T-helper 2 cell treated with Interferon-gamma antibody and Interleukin-4, amounts not matched to agents 5 μg/mL and 100 μg/mL, for 36 hours (primary cell): ENCODE measurements at places on chromosomes 7 and 10.

DNA sequence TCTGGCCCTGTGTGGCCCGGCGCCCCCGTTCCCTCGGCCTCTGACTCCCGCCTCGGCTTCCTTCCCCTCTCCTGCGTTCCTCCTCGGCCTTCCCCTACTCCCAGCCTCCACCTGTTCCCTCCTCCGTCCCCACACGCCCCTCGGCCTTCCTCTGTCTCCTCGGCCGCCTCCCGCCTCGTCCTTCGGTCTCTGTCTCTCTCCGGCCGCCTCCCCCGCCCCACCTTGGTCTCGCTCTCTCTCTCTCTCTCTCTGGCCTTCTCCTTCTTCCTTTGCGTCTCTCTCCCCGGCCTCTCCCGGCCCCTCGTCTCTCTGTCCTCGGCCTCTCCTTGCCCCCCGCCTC is 588 bp downstream of the GET4 start:
- H3K4me1 ChIP-seq, result peaks cover 16% of the 10 kb centered on the region
- no peak for DNase-seq
- peaks cover 15% of the 10 kb centered on the region for H3K36me3 ChIP-seq

DNA sequence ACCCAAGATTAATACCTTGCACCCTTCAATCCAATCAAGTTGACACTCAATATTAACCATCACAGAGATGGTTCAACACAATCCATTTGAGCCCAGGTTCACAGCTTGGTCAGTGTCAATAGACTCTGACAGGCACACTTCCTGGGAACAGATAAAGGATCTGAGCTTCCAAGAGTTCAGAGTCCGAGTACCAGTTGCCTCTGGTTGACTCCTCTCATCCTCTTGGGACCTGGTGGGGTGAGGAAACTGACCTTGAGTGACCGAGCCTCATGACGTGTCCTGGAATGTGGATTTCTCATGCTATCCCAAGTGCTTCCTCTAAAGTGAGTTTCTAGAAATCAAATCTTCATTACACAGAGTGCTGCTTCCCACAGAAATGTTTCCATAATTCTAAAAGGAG is 162.0 kb downstream of the CYP26A1 start:
- H3K27ac ChIP-seq, result no peak overlapping the region
- DNase-seq, result no peak
- H3K4me3 ChIP-seq, result no peak overlapping the region
- no peaks in the 10 kb centered on the region for H3K36me3 ChIP-seq
- H3K27me3 ChIP-seq, result peaks cover 4% of the 10 kb centered on the region

GRCh38 chr7:120947980-120948379 is 2.6 kb upstream of the ING3 start:
- no peak overlapping the region for H3K27ac ChIP-seq
- peaks cover 27% of the 10 kb centered on the region for H3K27me3 ChIP-seq
- DNase-seq, result no peak
- no peak overlapping the region for H3K4me3 ChIP-seq
- H3K4me1 ChIP-seq, result peaks cover 18% of the 10 kb centered on the region

DNA sequence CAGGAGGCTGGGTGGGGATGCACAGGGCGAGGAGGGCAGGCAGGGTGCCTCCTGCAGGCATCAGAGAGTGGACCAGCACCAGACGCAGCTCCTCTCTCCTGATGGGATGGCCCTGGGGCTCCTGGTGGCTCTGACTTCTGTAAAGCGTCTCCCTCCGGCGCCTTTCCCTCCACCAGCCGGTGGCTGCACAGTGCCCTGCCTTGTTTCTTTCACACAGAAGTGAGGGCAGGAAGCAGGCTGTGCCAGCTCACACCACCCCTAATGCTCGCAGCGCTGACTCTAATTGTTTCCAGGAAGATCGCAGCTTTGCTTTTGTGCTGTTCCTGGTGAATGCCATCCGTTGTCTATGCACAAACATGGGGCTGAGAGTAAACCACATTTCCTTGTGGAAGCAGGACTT is 152.3 kb upstream of the LANCL2 start:
- DNase-seq, result no peak
- H3K27me3 ChIP-seq, result peaks cover 5% of the 10 kb centered on the region
- no peak overlapping the region for H3K4me3 ChIP-seq

- peaks cover 6% of the 10 kb centered on the region for H3K36me3 ChIP-seq
- H3K27me3 ChIP-seq, result peaks cover 13% of the 10 kb centered on the region
- no peak overlapping the region for H3K27ac ChIP-seq
- DNase-seq, result no peak
- no peak overlapping the region for H3K4me3 ChIP-seq
Observed at GRCh38 chr7:149524394-149524793, 26.8 kb upstream of the ZNF746 start.
